ENCODE measurements at places on chromosomes 2 and 18.
A peak's percentile ranks its signal among the peaks of the same experiment; 100 is the strongest.

GRCh38 chr18:9323750-9324445, 10.7 kb upstream of the TWSG1 start:
- DNase-seq, result peak; percentile 84

DNA sequence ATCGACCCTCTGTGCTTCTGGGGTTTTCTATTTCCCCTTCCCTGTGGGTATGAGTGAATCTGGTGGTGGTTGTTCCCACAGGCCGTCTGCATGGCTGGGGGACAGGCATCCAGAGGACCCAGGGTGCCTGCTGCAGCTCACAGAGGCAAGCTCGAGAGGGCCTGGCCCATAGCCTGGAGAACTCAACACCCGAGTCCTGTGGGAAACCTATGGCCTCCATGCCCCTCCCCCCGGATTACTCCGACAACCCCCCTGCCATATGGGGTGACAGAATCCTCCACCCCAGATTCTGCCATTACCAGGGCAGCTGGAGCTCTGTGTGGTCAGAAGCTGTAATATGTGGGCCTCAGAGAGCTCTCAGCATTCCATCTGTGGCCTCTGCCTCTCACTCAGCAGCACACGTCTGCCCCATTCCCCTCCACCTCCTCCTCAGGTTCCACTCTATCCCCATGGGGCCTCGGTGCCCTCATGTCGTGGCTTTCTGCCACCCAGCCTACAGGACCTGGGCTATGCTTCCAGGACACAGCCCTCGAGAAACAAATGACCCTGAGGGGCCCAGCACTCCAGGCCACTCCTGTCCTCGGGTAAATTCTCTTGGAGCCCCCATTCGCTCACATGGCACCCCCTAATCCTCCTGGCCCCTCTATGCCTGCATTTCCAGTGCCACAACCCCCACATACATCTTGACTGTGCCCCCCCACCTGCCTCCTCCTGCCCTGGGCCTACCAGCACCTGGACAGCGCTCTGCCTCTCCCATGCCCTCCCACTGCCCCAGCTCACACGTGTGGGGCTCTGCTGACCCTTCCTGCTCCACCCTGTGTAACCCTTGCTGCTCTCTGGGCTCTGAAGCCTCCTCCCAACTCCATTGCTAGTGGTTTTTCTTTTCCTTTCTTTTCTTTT, 3.6 kb downstream of the MZT2A start:
- DNase-seq, result no peak

GRCh38 chr18:79422022-79422782, 26.5 kb downstream of the NFATC1 start:
- peak; percentile 47 for DNase-seq

DNA sequence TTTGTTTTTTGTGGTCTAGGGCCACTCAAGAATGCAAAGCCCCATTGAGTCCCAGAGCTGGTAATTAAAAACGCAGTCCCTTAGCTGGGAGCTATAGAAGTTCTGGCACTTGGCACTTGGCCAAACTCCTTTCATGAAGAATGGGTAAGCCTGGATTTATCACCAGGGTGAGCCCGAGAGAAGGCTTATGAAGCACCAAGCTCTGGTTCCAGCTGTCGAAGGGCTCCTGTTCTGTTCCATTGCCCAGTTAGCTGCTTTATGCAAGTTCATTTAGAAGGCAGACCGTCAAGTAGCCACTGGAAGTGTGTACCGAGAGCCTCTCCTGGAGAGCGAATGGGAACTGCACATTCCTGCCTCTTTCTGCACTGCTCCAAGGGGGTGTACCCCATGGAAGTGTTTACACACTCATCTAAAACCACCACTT, 14.2 kb downstream of the ECEL1 start:
- peak; percentile 16 for DNase-seq

DNA sequence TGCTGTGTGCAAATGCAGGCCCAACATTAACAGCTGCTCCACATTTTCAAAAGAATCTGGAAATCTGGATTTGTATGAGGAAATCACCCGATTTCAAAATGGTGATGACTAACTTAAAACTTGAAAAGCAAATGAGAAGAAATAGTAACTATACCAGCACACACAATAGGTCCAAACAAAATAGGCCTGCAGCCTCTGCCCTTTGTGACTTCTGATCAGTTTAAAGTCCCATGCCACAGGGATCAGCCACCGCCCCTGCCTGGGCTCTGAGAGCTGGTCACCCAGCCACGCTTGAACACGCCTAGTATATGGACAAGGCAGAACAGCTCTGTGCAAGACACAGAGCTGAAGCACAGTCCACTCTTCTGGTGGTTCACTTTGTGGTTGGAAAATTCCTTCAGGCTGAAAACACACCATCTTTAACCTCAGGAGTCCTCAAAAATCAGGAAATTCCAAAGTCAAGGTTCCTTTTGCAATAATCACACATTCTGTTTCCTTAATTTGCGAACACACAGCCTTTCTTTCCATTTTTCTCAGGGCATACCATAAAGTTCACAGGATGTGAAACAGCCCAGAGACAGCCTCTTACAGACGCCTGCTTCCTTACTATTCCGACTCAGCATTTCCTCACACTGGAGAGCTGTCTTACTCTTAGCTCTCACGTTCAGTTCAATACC, 150.1 kb upstream of the RIOK3 start:
- peak; percentile 83 for DNase-seq

GRCh38 chr2:37375741-37376288, 31.4 kb downstream of the QPCT start:
- DNase-seq, result no peak

DNA sequence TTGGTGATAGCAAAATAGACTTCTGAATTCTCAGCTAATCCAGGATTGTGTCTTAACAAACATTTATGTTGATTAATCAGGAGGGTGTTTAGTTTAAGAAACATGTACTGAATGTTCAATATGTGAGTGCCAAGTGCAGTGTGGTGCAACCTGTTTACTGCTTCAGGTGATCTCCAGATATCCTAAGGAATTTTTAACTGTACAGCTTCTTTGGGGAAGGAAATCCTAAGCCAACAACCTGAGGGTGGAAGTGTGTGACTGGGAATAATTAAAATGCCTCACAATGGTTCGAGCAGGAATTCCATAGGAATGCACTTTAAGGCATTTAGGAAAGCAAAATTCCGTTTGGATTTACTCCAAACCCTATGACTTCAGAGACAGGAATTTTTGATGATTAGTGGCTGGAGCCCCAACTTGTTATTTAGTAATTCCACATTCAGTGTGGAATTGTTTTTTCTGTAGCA, 16.4 kb downstream of the CRIM1 start:
- peak; percentile 96 for DNase-seq

DNA sequence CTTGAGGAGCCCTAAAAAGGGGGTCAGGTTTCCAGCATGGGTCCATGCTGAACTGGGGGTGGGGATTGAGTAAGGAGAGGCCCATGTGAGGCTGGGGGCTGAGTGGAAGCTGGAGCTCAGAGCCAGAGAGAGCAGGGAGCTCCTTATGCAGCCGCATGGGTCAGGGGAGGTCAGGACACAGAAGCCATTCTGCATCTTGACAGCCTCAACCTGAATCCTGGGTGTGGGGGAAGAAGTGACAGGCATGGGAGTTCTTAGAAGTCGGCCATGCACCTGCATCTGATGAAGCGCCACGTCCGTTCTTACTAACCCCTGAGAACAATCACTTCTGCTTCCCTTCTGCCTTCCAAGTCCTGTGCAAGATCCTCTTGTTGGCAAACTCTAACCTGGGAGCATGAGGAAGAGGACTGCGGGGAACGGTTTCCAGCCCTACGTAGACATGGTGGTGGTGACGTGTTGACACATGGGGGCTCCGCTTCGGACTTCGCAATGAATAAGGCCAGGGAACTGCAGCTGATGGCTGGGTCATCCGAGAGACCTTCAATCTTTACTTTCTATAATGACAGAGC, 22.3 kb downstream of the GNLY start:
- DNase-seq, result no peak

GRCh38 chr2:12434630-12435098, 282.1 kb upstream of the TRIB2 start:
- DNase-seq, result no peak

GRCh38 chr18:63591725-63592124, 4.6 kb downstream of the SERPINB13 start:
- peak; percentile 31 for DNase-seq

DNA sequence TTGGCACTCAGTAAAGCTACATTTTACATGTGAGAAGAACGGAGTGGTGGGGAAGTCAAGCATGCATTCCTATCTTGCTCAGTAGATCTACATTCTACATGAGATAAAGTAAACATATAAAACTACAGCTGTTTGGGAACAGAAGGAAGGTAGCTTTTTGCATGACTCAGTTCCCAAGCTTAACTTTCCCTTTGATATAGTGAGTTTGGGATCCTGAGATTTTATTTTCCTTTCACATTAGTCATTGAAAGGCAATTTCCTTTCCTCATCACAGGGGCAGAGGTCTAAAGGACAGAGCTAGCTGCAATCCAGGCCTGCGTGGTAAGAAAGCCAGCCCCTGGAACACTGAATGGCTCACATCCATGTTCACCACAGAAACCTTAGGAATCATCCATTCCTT, 257.2 kb downstream of the SRBD1 start:
- DNase-seq, result peak; percentile 97

DNA sequence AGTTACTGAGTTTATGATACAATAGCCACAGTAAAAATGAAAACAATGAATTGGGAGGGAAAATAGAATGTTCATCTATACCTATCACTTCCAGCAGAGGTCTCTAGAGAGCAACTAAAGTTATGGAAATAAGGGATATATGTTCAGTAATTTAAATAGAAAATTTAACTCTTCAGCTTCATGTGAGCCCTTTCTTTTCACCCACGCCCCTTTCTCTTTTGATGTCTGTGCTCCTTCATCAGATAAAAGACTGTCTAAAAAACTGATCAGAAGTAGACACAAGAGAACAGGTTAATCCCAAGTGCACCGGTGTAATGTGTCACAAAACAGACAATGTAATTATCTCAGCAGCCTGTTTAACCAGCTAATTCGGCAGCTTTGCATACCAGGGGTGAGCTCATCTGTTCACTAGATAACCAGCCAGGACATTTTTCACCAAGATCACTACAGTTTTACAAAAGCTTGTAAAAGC, 238.5 kb upstream of the ERBB4 start:
- peak; percentile 63 for DNase-seq

DNA sequence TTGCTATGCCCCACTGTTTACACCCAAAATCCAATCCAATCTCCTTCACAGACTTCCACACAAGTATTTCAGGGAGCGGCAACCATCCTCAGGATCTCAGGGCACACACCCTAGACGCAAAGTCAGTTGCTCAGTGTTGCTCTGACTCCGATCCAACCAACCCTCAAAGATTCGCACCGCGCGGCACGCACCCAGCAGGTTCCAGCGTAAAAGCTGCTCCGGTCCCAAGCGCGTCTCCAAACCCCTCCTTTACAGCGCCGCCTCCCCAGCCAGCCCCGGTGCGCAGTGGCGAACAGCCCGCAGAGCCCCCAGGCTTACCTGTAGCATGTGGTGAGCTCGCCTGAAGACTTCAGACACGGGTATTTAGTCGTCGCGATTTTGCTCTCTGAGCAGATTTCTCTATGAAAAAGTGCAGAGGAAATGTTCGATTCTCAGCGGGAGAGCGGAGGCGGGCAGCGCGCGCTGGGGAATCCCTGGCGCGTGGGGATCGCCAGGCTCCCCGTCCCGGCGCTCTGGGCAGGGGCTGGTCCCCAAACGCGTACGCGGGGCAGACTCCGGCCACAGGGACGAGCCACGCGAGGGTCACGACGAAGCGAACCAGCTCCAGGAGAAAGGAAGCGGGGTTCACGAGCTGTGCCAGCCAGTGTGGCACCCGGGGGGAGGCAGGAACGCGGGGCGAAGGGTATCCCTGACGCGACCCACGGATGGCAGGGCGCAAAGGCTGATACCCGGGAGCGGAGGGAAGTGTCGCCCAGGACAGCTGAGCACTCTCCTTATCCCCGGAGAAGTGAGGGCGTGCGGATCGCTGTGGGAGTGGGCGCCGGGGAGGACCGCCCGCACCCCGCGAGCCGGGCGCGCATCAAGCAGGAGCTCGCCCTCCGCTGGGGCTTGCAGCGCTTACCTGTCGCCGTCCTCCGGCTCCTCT, 650 bp downstream of the CCBE1 start:
- peak; percentile 65 for DNase-seq

DNA sequence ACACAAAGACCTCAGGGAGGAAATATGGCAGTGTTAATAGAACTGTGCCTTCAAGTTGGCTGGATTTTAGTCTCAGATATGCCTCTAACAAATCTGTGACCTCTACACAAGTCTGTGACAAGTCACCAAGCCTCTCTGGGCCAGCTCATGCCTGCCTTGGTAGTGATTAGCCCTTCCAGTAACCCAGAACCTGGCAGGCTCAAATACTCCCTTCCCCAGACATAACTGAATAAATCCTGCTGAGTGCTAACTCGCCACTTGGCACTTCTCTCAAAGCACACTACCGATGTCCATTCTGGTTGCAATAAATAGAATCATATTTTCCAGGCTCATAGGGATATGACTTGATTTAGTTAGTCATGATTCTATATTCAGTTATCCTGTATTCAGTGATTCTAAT, 15.3 kb upstream of the THSD7B start:
- DNase-seq, result no peak

DNA sequence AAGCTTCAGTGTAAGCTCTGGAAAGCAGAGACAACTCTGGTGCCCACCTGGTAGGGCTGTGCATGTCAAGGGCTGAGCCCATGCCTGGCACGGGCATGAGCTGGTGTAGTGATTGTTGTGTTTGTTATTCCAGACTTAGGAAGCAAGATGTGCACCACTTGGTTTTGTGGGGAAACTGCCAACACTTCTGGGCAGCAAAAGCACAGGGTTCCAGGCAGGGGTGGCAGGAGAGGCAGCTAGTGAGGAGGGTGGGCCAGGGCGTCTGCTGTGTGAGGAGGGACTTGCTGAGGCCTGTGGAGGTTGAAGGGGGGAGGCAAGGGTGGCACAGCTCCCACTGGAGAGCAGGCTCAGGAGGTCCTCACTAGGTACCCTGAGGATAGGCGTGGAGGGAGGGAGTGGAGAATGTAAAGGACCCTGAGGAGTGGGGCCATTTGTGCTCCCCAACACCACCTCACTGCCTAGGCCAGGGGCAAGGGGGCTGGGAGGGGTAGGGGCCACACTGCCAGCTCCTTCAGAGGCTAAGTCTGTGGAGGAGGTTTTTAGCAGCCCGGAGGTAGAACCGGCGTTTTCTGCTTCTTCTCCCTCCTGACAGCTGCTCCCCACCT, 104.0 kb upstream of the POU3F3 start:
- DNase-seq, result no peak

GRCh38 chr2:157160111-157160510, 97.4 kb upstream of the GALNT5 start:
- no peak for DNase-seq

- no peak for DNase-seq
Observed at GRCh38 chr2:174338147-174338605, 3.4 kb downstream of the SP9 start.

Data from fibroblast of the aortic adventitia (primary cell).